Left kidney (tissue), 8 donors: ENCODE measurements at places on chromosomes 4 and X.

DNA sequence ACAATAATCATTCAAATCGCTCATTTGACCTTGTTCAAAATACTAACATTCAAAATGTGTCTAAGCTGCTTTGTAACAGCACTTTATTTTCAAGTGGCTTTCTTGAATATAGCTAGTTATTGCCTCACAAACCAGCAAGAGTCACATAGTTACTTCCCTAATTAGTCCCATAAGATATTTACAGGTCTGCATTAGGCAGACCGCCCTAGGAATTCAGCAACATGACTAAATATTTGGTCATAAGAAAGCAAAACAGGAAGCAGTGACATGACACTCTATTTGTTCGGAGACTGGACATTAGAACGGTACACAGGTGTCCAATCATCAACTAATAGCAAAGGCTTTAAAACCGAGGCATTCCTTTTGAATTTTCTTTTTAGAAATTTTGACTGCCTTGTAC is 262.0 kb downstream of the COL25A1 start:
- DNase-seq, result no peak

- DNase-seq, result no peak
Observed at GRCh38 chr4:154559141-154559493, 3.7 kb upstream of the FGB start.

GRCh38 chrX:142891046-142891445 is 134.7 kb upstream of the SPANXN4 start:
- DNase-seq, result no peak

- no peak for DNase-seq
Observed at GRCh38 chrX:107818900-107819521, 6.7 kb upstream of the MID2 start.

DNA sequence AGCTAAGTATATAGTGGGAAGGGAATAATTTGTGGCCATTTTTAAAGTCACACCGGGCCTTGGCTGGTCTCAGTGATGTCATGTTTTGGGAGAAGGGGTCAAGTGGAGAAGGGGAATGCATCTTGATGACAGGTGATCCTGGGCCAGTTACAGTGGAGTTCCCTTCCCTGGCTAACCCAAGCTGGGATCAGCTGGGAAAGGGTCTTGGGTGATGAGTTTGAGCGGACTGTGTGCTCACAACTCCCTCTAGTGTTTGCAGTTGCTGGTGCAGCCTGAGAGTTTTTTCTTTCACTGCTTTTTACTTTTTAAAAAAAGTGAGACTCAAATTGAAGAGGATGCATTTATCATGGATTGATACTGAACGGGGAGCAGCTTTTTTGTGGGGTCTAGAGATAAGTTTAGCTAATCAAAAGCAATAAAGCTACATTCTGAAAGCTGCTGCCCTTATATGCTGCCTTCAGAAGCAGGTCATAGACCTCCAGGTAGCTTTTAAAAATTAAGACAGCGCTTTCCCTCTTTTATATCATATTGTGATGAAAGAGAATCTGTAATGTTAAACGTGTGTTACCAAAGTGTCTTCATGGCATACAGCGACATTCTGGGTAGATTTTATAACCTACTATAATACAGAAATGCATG is 164.7 kb downstream of the DCLK2 start:
- peak; percentile 53 for DNase-seq

DNA sequence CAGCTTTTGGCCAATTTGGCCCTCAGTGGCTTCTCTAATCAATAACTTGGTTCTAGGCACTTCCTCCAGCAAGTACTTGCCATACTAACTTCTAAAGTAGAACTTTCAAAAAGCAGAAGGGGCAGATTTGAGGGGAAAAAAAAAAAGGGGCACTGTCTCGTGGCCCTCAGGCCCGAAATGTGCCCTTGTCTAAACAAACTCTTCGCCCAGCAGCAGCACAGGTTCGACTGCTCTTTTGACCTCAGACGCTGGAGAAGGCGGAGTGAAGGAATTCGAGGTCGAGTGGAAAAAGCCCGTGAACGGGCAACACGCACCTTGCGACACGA is 775 bp downstream of the GRPEL1 start:
- no peak for DNase-seq

- no peak for DNase-seq
Observed at GRCh38 chrX:150459196-150459595, 96.1 kb downstream of the MAMLD1 start.

- peak; percentile 53 for DNase-seq
Observed at GRCh38 chr4:48340276-48340964, 909 bp upstream of the SLAIN2 start.

- no peak for DNase-seq
Observed at GRCh38 chr4:58761563-58761962, 1651.4 kb upstream of the IGFBP7 start.

DNA sequence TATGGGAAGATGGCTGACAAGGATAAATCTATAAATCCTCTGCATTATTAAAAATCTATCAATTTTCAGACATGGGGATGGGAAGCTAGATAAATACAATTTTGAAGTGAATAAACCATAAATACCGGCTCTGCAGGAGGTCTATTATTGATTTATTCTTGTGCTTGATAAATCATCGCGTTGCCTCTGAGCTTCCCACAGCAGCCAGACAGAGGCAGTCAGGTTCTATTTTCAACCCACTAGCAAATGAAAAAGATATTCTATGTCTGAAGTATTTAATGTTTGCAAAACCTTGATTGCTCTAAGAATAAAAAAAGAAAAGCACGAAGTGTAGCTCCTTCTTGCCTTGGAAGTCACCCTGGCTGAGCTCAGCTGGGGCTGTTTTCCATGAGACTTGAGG is 216.2 kb downstream of the DHRSX start:
- no peak for DNase-seq

GRCh38 chr4:76013540-76013939 is 6.2 kb upstream of the CXCL9 start:
- DNase-seq, result no peak

GRCh38 chrX:141989815-141990214 is 86.1 kb downstream of the MAGEC1 start:
- no peak for DNase-seq

- no peak for DNase-seq
Observed at GRCh38 chr4:184397516-184398163, 76.7 kb downstream of the IRF2 start.

DNA sequence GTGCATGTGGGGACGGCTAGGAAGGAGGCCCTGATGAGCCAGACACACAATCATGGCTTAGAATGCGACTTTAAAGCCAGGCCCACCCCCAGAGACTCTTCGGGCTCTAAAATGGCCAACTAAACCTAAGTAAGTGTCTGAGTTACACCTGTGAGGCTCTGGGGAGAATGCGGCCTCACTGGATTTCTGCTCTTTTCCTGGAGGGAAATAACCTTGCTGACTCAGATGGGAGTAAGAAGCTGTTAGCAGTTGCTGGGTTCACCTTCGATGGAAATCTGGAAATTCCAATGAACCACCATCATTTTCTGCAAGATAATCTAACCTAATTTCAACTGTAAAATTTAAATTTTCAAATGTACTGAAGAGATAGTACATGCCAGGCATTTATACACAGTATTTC is 97.6 kb upstream of the MAML3 start:
- DNase-seq, result no peak

GRCh38 chr4:78644744-78645330 is 93.3 kb downstream of the ANXA3 start:
- no peak for DNase-seq

DNA sequence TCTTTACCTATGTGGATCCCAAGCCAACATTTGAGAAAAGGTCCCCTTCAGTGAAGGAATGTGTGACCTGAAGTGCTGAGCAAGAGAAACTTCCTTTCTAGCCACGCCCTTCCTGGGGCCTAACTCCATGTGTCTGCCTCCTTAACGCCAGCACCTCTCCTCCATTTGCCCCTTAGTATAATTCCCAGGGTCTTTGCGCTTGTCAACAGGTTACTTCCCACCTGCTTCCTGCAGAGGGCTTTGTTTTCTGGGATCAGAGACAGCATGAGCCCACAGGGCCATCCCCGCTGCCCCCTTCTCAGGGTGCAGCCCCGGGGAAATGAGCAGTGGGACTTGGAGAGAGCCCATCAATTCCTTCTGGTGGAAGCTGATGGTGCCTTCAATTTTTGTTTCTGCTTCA is 45.9 kb upstream of the DRD5 start:
- no peak for DNase-seq

DNA sequence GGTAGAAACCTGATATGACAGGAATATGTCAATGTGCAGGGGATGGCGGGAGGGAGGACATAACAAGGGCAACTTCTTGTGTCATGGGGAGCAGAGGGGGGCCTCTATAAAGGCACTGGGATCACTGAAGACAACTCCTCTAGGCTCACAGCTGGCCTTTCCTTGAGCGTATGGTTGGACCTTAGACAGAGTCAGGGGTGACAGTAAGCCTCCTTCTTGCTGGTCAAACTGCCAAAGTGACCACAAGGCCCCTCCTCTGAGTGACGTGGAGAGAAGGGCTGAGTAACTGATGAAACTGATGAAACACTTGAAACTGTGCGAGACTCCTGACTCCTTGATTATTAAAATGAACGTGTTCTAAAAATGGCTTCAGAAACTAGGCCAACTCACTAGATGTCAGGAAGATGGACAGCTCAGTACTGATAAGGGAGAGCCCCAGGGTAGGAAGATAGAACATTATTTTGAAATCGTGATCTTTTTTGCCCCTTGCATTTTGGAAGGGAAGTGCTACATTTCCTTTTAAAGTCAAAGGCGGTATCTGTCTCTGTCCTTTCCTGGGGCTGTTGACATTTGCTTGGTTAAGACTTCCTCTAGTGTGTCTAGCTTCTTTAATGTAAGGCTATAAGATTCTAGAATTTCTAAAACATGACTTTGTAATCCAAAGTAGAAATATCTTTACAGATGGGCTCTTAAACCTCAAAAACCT is 1.6 kb downstream of the RAB33A start:
- no peak for DNase-seq

DNA sequence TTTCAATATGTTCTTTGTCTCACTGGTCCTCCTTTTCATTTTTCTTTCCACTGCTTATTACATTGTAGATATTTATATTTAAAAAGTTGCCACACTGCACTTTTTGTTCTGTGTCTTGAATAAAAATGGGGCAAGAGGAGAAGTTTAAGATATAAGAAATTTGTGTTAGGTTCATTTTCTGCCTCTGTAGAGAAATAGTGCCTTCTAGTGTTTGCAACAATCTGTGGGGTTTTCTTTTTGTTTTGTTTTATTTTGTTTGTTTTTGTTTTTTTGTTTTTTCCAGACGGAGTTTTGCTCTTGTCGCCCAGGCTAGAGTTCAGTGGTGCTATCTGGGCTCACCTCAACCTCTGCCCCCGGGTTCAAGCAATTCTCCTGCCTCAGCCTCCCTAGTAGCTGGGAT is 20.1 kb upstream of the SMIM14 start:
- no peak for DNase-seq

- no peak for DNase-seq
Observed at GRCh38 chr4:73505567-73505966, 24.0 kb downstream of the AFM start.

DNA sequence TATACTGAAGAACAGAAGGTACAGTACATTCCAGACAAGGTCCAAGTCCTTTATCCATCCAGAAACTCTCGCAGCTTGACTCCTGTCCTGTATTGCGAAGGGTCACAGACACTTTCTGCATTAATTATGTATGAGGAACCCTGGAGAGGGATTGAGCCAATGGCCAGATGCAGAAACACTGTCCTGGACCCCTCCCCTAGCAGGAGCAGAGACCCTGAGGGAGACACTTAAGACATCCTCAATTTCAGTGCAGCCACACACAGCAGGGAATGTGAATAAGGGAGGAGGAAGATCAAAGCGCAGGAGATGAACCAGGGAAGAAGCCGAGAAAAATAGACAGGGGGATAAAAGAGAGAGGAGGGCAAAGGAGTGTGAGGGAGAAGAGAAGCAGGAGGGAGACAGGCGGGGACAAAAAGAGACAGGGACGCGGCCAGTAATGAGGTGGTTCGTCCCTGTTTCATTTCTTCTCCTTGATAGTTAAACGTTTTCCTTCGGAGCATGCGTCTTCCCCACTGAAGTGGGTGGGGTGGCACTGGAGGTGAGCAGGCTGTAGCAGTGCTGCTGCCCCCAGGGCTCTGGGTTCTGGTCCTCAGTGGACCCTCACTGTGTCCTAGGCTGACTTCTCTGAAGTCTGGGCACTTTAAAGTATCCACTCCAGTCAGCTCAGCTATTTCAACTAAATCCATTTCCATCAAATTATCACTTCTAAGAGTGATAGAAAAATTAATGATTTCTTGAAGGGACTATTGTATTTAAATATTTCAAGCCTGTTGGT is 356.4 kb upstream of the NOCT start:
- DNase-seq, result no peak

- peak; percentile 66 for DNase-seq
Observed at GRCh38 chrX:81120936-81121371, 80.8 kb downstream of the HMGN5 start.

GRCh38 chrX:41946989-41947612 is 23.7 kb upstream of the CASK start:
- DNase-seq, result no peak

DNA sequence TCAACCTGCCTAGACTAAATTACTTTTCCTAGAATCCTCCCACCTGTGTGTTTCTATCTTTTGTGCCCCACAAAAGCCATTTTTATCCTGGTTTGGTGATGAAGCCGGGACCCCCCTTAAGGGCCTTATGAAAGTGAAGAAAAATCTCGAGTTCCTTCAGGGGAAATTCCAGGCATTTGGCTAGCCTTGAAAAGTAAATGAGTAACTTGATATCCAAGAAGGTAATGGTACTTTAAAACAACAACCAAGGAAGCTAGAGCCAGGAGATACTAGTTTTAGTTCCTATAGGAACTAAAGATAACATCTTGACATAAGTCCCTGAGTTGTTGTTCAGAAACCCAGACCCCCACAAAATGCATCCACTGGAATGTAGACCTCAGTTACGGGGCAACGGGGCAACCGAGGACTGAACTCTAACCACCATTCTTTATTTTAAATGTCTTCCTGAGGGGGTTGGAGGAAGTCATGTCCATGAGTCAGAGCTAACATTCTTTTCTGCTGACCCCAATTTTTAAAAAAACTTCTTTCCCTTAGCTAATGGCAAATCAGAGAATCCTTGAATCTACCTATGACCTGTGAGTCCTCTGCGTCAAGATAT is 73.9 kb downstream of the VCX3A start:
- DNase-seq, result peak; percentile 5

GRCh38 chr4:147354237-147354636 is 126.7 kb upstream of the EDNRA start:
- DNase-seq, result no peak

DNA sequence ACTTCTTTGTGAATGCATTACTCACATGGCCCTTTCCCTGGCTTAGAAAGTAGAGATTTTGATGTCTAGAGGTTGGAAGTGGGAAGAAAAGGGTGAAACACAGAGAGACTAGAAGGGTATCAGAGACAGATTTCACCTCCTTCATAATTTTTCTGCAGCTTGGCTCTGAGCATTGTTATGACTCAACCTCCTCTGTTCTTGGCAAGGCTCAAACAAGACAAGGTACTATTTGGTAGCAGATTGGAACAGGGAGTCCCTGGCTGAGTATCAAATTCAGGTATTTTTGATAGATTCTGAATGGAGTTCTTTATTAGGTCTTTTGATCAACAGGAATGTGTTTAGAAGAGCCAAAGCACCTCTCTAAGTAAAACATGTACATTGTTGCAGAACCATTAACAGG is 146.3 kb upstream of the CHRDL1 start:
- DNase-seq, result no peak

GRCh38 chrX:39811376-39811775 is 286.4 kb downstream of the BCOR start:
- DNase-seq, result no peak
